ENCODE measurements at places on chromosomes 6 and 20.

- no peak for DNase-seq
These were observed 18.4 kb downstream of the GMPR start for GRCh38 chr6:16256781-16257180.

DNA sequence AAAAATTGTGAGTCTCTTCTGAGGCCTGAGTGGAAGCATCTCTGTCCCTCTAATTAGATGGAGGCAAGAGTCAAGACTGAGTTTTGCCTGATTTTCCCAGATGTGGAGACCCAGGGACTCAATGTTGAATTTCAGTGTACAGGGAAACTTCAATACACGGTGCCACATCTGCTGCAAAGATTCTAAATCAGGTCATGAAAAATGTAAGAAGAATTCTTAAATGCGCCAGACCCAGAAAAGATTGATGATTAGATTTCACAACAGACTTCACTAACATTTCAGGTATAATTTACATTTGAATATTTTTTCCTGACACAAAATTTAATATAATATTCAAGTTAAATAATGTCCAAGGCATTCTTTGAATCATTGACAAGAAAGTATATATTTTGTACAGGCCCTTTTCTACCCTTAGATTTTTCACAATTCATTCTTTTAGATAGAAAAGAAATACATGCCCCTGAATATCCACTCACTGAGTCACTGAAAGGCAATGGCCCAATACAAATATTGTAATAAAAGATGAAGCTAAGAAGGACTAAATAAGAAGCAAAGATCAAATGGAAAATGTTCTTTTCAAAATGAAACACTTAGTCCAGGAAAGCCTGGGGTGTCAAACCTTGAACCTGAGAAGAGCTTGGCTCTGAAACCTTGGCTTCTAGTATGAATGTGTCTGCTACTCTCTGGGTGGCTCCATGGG is 18.2 kb upstream of the HDGFL1 start:
- DNase-seq: no peak

- no peak for DNase-seq
These were observed 93.8 kb downstream of the RIN2 start for GRCh38 chr20:19851861-19852260.

- DNase-seq: no peak
These were observed 143.2 kb upstream of the EPHA7 start for GRCh38 chr6:93562582-93562981.

DNA sequence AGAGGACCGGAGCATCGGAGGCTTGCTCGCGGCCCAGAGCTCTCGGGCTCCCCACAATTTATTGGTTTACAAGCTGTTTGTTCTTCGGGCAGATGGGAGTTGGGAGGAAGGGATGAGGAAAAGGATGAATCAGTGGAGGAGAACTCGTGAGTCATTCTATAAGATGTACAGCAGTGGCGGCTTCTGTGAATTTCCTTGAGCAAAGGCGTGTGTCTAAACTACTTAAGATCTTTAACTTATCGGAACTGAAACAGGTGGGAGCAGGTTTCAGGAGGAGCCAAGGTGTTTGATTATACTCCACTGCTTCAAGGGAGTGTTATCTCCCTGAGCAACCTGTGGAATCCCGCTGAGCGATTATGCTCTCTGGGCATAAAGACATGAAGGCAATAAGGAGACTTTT is 50.5 kb upstream of the IBTK start:
- DNase-seq: peak; percentile 17

- DNase-seq: no peak
These were observed 77.4 kb upstream of the TMEM170B start for GRCh38 chr6:11460001-11460668.

GRCh38 chr6:70549327-70549726 is 17.4 kb upstream of the SDHAF4 start:
- no peak for DNase-seq

GRCh38 chr20:25053255-25054031 is 4.5 kb downstream of the ACSS1 start:
- peak; percentile 61 for DNase-seq

- no peak for DNase-seq
These were observed 48.9 kb downstream of the RNASET2 start for GRCh38 chr6:166907373-166907841.

DNA sequence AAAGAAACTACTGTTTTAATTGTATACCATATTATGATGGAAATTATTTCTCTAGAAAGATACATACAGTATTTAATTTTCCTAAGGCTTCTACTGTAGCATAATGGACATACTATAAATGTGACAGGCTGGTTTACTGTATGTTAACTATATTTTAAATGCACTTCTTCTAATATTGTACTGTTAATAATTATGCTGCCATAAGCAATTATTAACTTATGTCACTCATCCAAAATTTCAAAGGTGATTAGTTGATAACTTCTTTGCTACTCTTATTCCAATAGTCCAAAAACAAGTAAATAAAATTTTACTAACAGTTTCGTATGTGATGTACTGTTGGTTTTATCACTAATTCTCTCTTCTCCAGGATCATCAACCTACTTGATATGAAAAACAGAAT is 28.1 kb downstream of the HIVEP2 start:
- no peak for DNase-seq

- no peak for DNase-seq
These were observed 127.3 kb upstream of the RALGAPA2 start for GRCh38 chr20:20839771-20840170.
